ENCODE measurements at places on chromosomes 5 and 9.

DNA sequence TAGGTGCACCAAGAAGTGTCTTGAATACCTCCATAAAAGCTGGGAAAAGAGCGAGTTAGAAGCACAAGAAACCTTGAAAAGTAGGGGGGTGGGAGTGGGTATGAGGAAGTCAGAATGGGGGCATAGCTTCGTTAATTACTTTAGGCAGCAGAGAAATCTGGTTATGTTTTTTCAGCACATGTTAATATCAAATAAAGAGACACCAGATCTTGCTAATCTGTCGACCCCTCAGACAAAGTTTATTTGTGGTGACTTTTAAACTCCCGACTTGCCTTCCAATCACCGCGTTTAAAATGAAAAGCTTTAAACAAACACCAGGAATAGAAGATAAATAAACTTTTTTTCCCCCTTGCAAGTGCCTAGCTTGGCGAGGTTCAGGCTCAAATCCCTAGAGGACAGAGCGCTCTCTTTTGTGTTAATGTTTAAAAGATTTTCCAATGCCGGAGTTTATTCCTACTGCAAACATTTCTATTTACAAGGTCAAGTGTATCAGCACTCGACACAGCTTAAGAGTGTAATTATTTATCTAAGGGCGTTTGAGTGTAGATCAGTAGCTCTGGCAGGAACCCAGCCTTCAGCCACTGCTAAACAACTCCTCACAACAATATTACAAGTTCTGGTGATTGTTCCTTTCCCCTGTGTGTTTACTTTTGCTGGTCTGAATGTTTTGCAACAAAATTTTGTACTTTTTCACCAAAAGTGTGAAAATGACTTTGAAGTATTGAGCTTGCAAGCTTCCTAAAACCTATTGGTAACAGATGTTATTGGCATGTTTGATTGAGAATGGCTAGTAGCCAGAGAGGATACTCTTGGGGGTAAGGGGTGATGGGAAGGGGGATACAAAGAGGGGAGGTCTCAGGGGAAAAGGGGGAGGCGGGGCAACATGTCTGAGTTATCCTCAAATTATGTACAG is 3.8 kb downstream of the GAS1 start:
- DNase-seq = no peak

DNA sequence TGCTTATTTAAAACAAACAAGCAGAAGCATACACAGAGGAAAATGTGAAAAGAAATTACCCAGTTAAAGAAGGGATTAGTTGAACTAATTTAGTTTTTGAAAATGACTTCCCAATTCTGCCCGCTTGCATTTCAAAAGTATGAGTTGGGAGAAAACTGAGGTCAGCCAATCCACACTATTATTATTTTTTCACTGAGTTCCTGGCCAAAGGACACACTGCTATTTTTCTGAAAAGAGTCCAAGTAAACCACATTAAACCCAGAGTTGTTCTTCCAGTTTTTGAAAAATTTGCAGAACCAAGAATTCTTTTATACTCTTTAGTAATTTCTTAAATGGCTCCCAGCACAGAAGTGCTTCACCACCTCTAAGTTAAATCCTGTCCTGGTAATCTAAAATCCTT is 7.5 kb downstream of the SMU1 start:
- no peak for DNase-seq

DNA sequence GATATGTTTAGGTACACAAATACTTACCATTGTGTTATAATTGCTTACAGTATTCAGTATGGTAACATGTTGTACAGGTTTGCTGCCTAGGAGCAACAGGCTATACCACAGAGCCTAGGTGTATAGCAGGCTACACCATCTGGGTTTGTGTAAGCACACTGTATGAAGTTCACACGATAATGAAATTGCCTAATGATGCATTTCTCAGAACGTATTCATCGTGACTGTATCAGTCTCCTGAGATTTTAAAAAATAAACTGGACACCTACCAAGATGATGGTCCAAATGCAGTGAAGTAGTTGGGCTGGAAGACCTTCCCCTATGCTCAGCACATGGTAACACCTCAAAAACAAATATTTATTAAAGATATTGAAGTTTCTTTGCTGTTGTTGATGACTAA is 103.3 kb upstream of the NFIB start:
- no peak for DNase-seq

GRCh38 chr9:1429297-1429696 is 379.1 kb downstream of the DMRT2 start:
- peak; percentile 41 for DNase-seq

GRCh38 chr9:7119612-7120011 is 361.8 kb downstream of the KDM4C start:
- no peak for DNase-seq

DNA sequence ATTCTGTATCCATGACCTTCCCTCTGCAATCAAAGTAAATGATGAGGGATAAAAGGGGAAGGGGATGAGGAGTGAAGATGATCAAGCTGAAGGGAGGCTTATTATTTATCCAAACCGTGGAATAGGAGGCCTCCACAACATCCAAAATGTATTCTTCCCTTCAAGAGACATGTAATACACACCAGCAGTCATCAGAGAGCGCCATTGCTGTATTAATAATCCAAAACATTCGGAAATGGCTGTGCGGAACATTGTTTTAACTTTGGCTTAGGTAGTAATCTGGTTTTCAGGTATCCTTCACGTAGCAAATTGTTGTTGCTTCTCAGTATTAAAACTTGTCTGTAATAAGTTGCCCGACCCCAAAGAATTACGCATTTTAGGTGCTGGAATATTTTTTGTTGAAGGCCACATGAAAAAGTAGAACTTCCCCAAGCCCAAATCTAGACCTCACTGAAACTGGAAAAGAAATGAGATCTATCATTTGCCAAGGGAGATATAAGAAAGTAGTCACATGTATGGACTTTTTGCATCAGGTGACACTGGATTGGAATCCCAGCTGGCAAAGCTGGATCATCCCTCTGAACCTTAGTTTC is 2.6 kb upstream of the BOD1 start:
- DNase-seq = peak; percentile 91

DNA sequence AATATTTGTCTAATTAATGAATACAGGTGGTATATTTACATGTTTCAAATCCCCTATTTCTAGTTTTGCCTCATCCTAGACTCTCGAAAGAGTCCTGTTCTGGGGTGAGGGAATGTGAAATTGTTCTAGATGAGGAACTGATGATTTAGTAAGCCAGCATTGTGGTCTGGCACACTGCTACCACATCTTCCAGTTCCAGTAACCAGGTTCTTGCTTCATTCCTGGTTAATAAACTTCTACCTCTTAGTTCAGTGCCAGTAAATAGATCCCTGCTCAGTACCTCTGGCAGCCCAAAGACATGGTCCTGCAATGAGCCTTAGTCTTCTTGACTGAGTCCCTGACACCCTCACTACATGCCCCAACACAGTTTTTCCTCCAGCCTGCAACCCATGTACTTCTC is 207.7 kb downstream of the SREK1 start:
- no peak for DNase-seq

- peak; percentile 81 for DNase-seq
Measured at GRCh38 chr5:107958861-107959260, 288.1 kb upstream of the EFNA5 start.

- no peak for DNase-seq
Measured at GRCh38 chr5:111511831-111512374, 432 bp downstream of the STARD4 start.

DNA sequence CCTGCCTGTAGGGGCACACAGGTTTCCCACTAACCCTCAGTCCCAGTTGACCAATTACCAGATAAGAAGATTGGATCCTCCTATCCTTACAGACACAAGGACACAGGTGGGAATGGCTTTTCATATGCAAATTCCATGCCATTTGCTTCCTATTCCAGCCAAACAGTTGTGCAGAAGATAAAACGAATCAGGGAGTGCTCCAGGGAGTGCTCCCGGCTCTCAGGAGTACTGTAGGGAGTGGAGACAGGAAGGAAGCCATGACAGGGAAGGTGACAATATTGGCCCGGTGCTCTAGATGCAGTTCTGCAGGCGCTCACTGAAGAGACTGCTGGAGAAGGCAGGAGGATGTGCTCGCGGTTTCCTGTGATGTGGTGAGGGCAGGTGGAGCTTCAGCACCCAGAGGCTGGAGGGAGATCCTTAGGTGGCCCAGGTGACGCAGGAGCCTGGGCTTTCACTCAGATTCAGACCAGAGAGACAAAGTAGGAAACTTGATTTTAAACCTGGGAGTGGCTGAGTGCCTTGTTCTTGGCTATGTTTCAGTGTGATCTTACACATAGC is 260.0 kb downstream of the AUH start:
- DNase-seq = no peak

GRCh38 chr5:135921388-135921787 is 25.7 kb upstream of the IL9 start:
- DNase-seq = no peak

DNA sequence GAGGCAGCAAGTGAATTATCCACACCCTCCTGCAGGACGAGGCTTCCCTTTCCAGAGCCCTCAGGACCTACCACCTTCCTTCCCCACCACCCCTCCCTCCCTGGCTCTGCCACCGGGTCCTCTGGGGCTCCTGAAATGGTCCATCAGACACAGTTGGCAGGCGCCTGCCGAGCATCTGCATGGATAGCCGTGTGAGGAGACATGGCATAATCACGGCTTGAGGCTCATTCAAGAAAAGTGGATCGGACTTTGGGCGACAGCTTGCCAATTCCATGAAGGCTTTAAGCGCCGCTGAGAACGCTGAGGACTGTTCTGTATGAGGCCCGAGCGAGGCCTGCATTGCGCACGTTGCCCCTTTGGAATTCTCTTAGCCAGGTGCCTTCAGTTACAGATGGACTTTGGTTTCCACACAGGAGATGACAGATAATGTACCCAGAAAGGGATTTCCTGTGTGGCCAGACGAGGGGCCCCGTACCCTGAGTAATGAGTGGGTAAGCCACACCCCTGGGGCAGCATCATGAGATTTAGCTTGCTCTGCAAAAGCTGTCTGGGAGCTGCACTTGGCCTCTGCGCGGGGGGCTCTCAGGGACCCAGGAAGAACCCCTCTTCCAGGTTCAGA is 179.8 kb downstream of the OLFM1 start:
- DNase-seq = no peak

GRCh38 chr5:126503602-126504104 is 80.4 kb downstream of the GRAMD2B start:
- peak; percentile 83 for DNase-seq

- no peak for DNase-seq
Measured at GRCh38 chr5:93735378-93735777, 6.0 kb downstream of the POU5F2 start.

DNA sequence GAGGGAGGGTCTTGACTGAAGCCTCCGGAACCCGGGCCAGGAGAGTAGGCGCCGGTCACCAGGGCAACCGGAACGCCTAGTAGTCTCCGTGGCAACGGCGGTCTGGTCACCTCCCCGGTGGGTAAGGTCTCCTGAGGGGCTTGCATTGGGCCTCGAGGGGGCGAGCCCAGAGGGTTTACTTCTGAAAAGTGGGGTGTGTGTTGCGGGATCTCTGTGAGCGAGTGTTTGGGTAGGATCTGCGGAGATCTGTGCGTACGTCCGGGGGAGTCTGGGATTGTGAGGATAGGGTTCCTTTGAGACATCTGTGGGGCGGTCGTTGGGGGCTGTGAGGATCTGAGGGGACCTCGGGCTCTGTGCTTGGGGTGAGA is at the start of gene FAM221B:
FAM221B (minus strand) TSS at position 17 of the 368 bp plus-strand sequence. CDS start 2,571 bp downstream, outside the sequence.
- no peak for DNase-seq

- peak; percentile 57 for DNase-seq
Measured at GRCh38 chr5:97554977-97555643, 372.1 kb upstream of the RIOK2 start.

GRCh38 chr5:180548563-180548962 is 42.7 kb downstream of the SCGB3A1 start:
- DNase-seq = no peak

- no peak for DNase-seq
Measured at GRCh38 chr9:106691627-106692026, 171.3 kb upstream of the ZNF462 start.

Measured in brain (organoid and tissue), 16 donors.